ENCODE measurements at places on chromosomes 6 and 20. TPM values are rescaled to one million over a fixed set of nuclear protein-coding genes. Genes with fewer than 3 reads are reported as not detected.

DNA sequence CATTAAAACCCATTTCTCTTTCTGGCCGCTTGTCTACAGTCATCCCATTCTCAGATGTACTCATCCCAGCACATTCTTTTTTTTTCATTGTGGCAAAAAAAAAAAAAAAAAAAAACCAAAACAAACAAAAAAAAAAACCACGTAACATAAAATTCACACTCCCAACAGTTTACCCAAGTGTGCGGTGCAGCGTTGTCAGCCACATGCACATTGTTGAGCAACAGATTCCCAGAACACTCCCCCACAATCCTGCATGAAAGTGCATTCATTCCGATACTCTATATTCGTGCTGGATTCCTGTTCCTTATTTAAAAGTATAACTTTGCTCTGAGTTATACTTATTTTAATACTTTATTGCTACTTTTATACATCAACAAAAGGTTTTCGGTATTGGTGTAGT lies 96.0 kb downstream of the SASH1 start:
- no peak for DNase-seq
- H3K4me1 ChIP-seq: peaks cover 54% of the 10 kb centered on the region
- H3K27ac ChIP-seq: no peak overlapping the region

GRCh38 chr20:24987873-24988835 lies 4.4 kb downstream of the APMAP start:
- no peak overlapping the region for H3K27ac ChIP-seq
- no peaks in the 10 kb centered on the region for H3K27me3 ChIP-seq
- H3K36me3 ChIP-seq: peaks cover 3% of the 10 kb centered on the region
- no peak overlapping the region for H3K4me3 ChIP-seq

DNA sequence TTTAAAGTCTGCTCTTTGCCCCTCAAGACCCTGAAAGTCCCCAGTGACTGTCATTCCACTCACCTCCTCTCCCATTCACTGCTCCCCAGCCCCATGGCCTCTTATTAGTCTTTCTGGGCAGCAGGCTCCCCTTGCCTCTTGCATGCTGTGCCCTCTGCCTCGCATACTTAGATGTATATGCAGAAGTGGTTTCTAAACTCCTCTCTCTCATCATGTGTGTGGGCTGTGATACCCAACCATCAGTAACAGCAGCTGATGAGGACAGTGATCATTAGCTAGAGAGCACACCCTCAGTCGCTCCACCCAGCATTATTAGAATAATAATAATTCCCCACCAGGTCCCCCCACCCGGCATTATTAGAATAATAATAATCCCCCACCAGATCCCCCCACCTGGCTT lies 14.5 kb downstream of the PKIG start:
- no peak overlapping the region for H3K4me3 ChIP-seq
- no peak for DNase-seq
- H3K36me3 ChIP-seq: peaks cover 3% of the 10 kb centered on the region
- H3K27ac ChIP-seq: no peak overlapping the region
- H3K27me3 ChIP-seq: no peaks in the 10 kb centered on the region

- no peak overlapping the region for H3K27ac ChIP-seq
- H3K36me3 ChIP-seq: no peaks in the 10 kb centered on the region
- no peak overlapping the region for H3K4me3 ChIP-seq
Measured at GRCh38 chr6:5305968-5306626, 44.8 kb downstream of the FARS2 start.

GRCh38 chr6:18415207-18415606 lies 28.1 kb downstream of the RNF144B start:
- H3K4me3 ChIP-seq: no peak overlapping the region
- DNase-seq: no peak
- H3K36me3 ChIP-seq: peaks cover 3% of the 10 kb centered on the region
- peak overlapping the region; percentile 81 for H3K27ac ChIP-seq

DNA sequence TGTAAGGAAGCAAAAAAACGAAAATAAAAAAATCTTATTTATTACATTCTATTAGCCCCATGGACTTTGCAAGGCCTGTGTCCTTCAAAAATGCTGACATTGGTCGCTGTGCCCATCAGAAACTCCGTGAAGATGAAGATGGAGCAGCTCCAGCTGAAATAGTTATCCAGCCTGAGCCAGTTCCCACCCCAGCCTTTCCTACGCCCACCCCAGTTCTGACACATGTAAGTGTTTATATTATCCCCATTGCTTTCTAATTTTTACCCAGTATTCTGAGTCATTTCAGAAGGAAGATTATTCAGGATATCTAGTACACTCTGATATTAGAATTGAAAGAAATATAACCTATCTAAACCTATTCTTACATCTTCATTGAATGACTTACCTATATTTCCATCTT lies 217.7 kb downstream of the ARHGAP18 start:
- no peaks in the 10 kb centered on the region for H3K36me3 ChIP-seq
- DNase-seq: no peak
- no peak overlapping the region for H3K4me3 ChIP-seq
- peak overlapping the region; percentile 99 for H3K27ac ChIP-seq

- no peaks in the 10 kb centered on the region for H3K36me3 ChIP-seq
- no peak overlapping the region for H3K4me3 ChIP-seq
- H3K4me1 ChIP-seq: peaks cover 2% of the 10 kb centered on the region
- peaks cover 7% of the 10 kb centered on the region for H3K27me3 ChIP-seq
- no peak overlapping the region for H3K27ac ChIP-seq
- DNase-seq: no peak
Measured at GRCh38 chr6:91042656-91043055, 455.8 kb upstream of the MAP3K7 start.

- no peak overlapping the region for H3K4me3 ChIP-seq
- no peak overlapping the region for H3K27ac ChIP-seq
- DNase-seq: no peak
- peaks cover 3% of the 10 kb centered on the region for H3K36me3 ChIP-seq
Measured at GRCh38 chr6:42041481-42042053, 8.8 kb upstream of the TAF8 start.

GRCh38 chr20:64162239-64162910 lies 1.9 kb upstream of the MYT1 start:
- peaks cover 6% of the 10 kb centered on the region for H3K4me1 ChIP-seq
- peaks cover 51% of the 10 kb centered on the region for H3K27me3 ChIP-seq
- H3K36me3 ChIP-seq: no peaks in the 10 kb centered on the region
- no peak for DNase-seq

PRIM2 gene
- 11.9 TPM for total RNA-seq

MUC22 gene
- not detected for total RNA-seq

TINAG gene
- not detected for total RNA-seq
